ENCODE measurements at places on chromosomes 7 and 10.

- DNase-seq = no peak
Observed at GRCh38 chr10:101310529-101311184, 43.3 kb upstream of the BTRC start.

DNA sequence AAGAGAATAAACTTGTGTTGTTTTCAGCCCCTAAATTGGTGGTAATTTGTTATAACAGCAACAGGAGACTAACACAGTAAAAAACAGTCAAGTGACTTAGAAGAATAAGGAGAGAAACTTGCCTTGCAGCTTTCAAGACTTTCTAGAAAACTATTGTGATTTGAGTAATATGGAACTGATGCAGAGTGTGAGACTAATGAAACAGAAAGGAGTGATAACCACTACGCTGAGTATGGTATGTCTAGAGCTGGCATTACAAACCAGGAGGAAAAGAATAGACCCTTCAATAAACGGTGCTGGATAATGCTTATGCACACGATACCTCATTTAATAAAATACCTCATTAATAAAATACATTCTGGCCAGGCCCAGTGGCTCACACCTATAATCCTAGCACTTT, 99.9 kb downstream of the CREM start:
- DNase-seq = no peak

DNA sequence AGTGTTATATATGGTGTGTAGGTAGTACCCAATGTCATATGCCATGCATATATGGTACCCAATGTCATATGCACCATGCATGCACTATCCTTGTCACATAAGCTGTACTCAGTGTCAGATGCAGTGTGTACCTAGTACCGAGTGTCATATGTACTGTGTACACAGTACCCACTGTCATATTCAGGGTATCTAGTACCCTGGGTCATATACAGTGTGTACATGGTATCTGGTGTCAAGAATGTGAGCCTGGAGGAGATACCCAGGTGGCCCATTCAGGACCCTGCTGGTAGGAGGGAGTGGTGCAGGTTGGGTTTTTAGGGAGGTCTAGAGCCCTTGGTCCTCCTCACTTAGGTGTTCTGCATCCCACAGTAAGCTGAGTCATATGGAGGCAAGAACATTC, 1.8 kb downstream of the ZMYND11 start:
- DNase-seq = no peak

GRCh38 chr7:117560030-117560429, 80.2 kb downstream of the CFTR start:
- DNase-seq = no peak

GRCh38 chr7:25949736-25950487, 202.1 kb upstream of the NFE2L3 start:
- no peak for DNase-seq

DNA sequence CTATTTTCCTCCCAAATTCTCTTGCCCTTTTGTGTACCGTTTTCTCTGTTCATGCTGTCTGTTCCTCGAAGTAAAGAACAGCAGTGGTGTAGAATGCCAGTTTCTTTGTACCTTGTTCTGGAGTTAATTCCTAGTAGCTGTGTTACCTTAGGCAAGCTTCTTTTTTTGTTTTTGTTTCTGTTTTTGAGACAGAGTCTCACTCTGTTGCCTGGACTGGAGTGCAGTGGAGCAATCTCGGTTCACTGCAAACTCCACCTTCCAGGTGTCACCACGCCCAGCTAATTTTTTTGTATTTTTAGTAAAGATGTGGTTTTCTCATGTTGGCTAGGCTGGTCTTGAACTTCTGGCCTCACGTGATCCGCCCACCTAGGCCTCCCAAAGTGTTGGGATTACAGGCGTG, 221.2 kb downstream of the BBS9 start:
- DNase-seq = no peak

DNA sequence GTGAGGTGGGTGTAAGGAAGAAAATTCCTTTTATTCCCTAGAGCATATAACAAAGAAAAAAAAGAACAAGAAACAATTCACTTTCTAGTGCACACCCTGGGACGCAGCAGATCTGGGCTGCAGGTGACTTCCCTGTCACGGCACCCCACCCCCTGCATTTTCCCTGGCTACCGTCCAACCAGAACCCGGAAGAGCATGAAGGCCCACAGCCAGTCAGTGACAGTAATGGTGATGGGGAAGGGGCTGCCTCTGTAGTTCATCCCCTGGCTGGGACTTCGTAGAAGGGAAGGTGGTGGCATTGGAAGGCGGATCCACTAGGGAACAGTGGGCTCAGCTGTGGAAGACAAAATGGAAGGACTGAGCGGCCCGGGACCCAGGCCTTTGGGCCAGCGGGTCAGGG, 236.7 kb downstream of the BUB3 start:
- no peak for DNase-seq

DNA sequence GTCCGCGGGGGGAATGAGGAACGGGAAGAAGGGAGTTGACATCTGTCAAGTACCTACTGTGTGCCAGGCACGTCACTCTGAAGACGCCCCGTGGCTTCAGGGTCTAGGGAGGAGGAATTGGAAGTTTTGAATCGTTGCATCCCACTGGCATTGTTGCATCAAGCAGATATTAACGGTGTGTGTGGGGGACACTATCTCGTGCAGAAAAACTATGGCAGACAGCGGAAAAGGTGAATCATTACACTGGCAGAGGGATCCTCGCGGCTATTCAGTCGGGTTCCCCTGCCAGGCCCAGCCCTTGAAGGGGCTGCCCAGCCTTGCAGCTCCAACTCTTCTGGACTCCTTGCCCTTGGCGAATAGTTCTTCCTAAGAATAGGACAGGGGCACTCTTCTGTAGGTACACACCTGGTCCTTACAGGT, 1.0 kb upstream of the KIAA1549 start:
- DNase-seq = no peak

GRCh38 chr10:87927091-87927490, 63.7 kb downstream of the PTEN start:
- DNase-seq = no peak

DNA sequence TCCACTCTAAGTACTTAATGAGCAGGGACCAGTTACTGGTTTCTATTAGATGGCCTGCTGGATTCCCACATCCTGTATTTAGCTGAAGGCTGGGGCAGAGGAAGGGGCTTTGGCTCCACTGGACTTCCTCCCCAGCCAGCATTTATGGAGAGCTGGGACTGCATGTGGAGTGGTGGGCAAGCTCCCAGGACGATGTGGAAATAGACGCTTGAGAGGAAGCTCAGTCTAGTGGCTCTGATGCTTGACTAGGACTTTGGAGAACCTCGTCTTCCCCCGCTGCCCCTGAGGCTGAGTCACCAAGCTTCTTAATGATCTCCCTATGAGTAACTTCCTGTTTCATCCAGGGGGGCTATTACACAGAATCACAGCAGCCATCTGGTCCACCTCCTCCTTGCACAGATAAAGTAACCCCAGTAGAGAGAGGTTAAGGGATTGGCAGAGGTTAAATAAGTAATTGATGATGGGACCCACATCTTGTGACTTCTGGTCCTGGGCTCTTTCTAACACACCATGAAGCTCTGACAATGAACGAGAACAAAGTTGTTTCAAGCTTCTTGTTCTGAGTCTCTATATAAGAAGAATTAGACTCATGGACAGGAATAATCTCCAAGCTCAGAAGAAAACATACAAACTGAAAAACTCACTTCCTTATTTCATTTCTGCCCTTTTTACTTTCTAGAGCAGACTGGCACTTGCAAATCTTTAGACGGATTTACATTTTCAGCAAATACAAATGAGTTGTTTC, 126.2 kb downstream of the PRPF18 start:
- DNase-seq = no peak

DNA sequence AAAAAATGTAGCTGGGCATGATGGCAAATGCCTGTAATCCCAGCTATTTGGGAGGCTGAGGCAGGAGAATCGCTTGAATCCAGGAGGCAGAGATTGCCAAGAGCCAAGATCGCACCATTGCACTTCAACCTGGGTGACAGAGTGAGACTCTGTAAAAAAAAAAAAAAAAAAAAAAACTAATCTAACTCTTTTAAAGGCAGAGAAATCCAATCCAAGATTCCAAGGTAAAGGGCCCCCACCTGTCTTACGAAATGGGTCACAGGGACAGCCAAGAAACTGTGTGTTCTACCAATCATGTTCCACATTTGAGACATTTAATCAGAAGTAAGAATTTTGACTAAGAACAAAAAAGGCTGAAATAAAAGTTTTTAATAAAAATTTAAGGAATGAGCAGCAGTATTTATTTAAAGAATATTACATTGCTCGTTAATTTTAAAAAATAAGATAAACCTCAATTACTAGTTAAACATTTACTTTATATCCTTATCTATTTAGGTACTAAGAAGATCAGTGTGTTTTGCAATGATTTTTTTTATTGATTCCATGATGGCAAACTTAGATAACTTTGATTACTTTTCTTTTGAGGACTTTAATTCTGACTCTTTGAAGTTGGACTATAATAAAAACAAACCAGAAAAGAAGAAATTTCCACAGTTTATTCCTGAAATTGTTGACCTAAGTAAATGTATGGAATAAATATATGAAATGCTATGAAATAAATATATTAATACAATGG, 6.7 kb upstream of the OAT start:
- no peak for DNase-seq

DNA sequence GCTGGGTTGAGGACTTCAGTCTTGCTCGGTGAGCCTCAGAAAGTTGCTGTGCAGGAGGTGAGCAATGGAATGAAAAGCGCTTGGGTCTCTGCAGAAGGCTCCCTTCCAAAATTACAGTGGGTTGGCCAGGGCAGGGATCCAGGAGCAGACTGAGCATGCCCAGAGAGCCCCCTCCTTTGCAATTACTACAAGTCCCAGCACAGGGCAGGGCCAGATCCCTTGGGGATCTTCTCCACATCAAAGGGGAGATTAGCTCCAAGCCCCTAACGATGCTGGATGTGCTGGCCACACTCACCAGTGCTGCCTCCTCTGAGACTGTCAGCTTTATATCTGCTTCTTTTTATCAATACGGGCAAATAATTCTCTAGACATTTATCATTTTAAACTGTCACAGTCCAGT, 337.5 kb downstream of the RPS24 start:
- DNase-seq = no peak

DNA sequence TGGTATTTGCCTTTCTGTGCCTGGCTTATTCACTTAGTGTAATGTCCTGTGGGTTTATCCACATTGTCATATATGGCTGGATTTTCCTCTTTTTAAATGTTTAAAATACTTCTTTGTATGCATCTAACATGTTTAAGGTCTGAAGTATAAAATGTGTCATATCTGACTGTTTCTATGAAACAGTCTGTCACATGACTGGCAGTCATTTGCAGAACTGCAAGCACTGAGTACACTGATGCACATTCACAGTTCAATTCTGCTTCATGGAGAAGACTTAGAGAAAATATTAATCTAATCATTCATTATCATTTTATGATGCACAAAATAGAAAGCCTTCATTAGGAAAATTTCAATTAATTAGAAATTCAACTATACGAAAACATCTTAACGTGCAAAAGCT, 119.7 kb upstream of the PRSS58 start:
- no peak for DNase-seq

GRCh38 chr7:101470668-101471487, 108.2 kb downstream of the COL26A1 start:
- no peak for DNase-seq

- no peak for DNase-seq
Observed at GRCh38 chr7:116522247-116522646, 2.6 kb upstream of the CAV1 start.

GRCh38 chr7:101377189-101377736, 14.6 kb downstream of the COL26A1 start:
- no peak for DNase-seq

DNA sequence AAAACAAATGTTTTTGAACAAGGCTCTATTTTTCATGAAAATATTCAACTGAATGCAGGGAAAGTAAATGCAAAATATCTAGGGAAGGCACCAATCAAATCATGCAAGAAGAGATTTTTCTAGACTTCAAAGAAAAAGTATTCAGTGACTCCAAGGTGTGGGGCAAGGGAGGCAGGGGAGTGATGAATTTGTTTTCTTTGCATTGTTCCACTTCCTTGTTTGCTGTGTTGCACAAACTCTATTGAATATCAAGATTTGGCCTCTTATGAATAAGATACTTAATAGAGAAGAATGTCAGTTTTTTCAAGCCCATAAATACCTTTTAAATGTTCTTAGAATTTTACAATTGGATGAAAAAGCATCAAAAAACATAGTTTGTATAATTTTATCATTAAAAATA, 26.4 kb downstream of the STEAP1 start:
- DNase-seq = no peak

DNA sequence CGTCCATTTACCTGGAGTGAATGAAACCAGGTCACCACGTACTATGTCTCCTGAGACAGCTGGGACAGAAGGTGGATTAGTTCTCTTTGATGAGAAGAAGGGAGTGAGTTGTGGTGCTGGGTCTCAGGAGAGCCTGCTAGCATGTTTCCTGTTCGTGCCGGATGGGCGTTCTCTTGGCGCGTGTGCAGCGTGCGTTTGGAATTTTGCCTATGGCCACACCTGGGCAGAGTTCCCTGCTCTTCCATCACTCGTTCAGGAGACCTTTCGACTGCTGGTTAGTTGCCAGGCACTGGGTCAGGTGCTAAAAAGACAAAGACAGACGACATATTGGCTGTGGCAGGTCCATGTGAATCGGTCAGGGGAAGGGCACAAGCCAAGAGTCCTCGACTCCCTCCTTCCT, 90.3 kb downstream of the TRRAP start:
- no peak for DNase-seq

- DNase-seq = no peak
Observed at GRCh38 chr7:36871355-36871738, 147.1 kb upstream of the AOAH start.

GRCh38 chr10:283916-284356, 148.7 kb downstream of the ZMYND11 start:
- DNase-seq = no peak

- DNase-seq = no peak
Observed at GRCh38 chr10:55747244-55747643, 613.8 kb downstream of the ZWINT start.

DNA sequence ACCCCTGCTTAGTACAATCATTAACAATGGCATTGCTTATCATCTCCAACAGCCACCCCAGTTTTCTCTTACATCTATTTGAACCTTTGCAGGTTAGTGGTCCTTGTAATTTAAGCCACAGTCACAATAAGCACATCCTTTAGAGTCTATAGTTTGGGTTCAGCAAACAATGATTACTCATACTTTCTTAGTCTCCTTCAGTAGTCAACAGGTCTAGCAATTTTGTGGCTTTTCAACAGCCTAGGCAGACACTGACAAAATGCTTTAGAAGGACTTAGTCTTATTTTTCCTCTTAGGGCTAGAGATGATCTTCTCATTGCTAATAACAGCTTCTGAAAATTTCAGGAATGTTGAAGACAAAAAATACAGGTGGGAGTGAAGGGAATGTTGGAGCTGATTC, 32.3 kb upstream of the FAM204A start:
- no peak for DNase-seq
